ENCODE measurements at places on chromosomes 6 and 20.
A peak's percentile ranks its signal among the peaks of the same experiment; 100 is the strongest.

DNA sequence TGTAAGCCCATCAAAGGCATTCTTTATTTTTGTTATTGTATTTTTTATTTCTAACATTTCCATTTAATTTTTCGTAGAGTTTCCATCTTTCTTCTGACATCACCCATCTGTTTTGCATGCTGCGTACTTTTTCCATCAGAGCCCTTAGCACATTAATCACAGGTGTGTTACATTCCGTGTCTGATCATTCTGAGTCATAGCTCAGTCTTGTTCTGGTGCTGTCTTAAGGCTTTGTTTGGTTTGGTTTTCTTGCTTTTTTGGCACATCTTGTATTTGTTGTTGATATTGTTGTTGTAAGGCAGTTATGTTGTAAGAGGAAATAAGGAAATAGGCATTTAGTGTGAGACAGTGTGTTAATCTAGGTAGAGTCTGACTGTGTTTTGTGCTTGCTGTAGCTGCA lies 214.6 kb upstream of the CDH4 start:
- no peak for DNase-seq

GRCh38 chr20:36275441-36276189 lies 30.5 kb upstream of the DLGAP4 start:
- no peak for DNase-seq

- no peak for DNase-seq
Observed at GRCh38 chr20:24736131-24736843, 212.8 kb upstream of the CST7 start.

- no peak for DNase-seq
Observed at GRCh38 chr6:3001773-3002293, 2.1 kb downstream of the NQO2 start.

DNA sequence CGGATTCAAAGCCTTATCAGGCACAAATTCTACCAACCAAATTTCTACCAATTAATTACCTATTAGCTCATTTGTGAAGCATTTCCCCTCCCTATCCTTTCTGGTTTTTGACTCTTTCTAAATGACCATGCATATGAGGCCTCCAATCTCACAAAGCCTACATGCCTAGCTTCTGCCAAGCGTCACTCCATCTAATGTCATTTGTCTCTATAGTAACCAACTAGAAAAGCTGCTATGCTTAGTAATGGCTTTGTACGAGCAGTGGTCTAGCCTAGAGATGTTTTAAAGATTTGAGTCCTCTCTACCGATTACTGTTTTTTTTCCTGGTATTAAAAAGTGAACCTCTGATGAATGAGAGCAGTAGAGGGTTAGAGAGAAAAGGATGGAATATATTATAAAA lies 4.8 kb upstream of the ASF1A start:
- no peak for DNase-seq

DNA sequence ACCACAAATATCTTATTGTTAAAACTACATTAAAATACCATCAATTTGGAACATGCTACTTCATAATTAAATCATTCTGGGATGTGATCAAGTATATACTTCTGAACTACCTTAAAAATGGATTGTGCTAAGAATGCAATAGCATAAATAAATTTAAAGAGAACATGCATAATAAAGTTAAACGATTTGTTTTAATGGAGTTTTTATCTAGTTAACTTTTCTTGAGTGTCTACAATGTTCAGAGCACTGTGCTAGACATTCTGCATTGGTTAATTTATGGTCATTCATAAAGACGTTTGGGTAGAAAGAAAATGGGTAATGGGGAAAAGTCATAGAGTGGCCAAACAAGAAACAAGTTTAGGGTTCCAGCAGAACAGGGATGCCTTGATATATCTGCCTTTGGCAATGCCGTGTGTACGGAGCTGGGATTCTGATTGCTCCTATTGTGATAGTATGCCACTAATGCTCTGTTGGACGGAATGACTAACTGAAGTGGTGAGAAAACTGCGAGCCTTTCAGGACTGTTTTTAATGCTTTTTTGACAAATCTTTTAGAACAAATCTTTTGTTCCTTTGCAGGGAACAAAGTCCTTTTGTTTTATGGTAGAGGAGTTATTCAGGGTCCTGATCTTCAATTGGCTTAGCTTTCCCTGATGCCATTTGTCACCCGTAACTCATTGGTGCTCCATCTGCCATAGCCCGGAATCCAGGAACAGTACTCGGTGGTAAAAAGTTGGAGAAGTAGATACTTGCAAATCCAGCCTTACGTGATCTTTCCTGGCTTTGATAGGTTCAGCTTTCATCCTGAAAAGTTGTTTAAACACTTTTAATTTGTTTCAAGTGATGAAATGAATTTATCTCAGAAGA lies 162.6 kb downstream of the BCKDHB start:
- no peak for DNase-seq

DNA sequence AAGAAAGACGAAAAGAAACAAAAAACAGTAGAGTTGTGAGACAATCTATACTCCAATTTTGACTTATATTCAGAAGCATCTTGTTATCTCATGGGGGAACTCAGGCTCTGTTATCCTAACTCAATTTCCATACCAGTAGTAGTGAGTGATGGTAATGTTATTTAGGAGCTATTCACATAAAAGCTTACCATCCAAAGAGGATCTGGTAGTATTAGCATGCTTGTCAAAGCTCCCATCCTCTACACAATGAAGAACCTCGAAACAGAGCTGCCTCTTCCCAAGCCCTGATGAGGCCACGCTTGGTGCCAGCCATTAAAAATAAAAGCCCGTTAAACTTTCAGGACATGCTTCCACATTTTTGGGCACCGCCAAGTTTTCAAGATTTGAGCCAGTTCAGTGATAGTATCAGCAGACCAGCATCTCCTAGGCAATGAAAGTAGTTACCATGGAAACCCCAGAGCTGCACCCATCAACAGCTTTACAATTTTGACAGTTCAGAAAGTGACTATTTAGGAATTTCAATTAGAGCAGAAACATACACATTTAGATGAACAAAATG lies 173.3 kb downstream of the CD83 start:
- no peak for DNase-seq

DNA sequence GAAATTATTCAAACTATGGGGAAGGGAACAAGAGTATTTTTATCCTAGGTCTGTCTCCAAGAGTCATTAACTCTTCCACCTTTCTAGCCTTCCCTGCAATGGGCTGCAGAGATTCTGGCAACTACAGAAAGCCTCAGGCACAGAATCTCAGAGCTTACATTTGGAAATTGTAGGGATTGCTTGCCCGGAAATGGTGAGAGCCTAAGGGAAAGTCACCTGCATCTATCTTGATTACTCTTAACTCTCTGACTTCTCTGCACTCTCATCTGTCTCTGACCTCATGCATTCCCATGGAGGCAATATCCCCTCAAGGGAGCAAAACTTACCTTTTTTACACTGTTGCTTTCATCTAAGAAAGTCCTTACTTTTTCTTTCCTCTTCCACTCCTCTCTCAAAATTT lies 513.2 kb upstream of the MARCKS start:
- no peak for DNase-seq

DNA sequence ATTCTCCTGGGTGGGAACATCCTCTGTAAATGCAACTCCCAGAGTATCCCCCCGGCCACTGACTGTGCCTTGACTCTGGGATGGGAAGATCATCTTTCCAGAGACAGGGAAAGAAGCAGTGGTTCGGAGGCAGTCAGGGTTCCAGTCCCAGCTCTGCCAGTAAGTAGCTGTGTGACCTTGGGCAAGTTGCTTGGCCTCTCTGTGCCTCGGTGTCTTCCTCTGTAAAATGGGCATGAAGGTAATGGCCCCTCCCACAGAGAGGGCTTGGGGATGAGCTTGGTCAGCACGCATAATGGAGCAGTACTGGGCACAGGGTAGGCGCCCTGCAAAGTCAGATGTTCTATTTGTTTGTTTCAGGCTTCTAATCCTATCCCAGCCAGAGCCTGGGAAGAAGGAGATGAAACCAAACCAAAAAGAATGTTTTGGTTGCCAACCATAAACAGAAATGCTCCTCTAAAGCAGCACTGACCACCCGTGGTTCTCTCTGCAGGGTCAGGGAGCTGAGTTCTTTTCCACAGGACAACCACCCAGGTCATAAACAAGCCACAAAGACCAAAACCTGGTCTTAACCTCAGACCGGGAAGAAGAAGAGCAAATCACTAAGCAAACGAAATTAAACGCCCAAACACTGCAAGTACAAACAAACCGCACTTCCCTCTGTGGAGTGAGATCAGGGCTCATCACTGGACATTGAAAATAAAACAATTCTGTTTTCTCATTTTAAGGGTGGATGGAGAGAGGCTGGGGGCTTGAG lies 381.0 kb upstream of the SULF2 start:
- DNase-seq, result no peak

DNA sequence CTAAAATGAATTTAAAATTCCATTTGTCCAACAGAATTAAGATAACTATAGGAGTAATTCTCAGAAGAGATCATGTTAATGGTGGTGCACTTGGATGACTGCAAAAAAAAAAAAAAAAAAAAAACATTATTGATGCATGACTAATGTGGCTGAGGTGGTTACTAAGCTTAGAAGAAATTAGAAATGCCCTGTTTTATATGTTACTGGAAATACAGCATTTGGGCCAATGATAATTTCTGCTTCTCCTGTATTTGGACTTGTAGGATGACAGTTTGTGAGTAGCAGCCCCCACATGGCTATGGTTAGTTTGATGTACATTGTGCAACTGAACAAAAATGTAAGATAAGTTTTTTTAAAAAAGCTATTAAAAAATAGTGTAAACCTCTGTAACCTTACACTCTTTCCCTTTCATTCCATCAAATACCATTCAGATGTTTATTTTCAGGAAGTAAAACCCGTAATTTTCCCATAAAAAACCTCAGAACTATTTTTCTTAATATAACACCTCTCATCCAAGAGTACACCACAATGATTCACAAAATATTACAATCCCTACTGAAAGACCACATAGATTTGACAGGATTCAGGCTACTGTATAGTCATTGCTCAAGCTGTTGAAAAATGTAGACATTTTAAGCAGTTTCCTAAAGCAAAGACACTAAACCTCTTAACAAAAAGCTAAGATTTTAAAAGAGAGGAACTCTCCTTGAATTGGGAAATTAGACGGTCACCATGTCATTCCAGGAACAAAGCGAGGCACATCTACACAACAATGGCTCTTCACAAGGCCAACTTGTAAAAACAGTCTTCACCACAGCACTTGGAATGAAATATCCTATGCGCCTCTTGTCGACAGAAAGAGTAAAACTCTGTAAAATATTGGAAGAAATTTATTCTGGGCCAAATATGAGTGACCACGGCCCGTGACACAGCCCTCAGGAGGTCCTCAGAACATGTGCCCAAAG lies 83.0 kb downstream of the WDR27 start:
- no peak for DNase-seq

DNA sequence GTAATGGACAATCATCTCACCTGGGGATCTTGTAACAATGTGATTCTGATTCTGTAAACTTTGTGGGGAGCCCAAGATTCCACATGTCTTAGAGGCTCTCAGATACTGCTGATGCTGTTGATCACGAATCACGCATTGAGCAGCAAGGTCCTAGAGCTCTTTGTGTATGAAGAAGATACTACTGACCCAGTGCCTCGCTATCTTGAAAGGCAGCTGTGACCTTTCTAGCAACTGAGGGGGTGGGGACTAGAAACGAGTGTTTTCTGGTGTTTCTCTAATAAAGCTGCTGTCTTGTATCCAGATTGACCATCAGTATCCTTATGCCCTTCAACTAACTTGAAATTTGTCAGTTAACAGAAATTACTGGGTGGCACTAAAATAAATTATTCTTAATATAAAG lies 142.9 kb downstream of the MTHFD1L start:
- DNase-seq, result no peak

GRCh38 chr20:25300496-25301170 lies 52.7 kb downstream of the PYGB start:
- DNase-seq, result no peak

- no peak for DNase-seq
Observed at GRCh38 chr6:151948002-151948743, 140.7 kb downstream of the ESR1 start.

DNA sequence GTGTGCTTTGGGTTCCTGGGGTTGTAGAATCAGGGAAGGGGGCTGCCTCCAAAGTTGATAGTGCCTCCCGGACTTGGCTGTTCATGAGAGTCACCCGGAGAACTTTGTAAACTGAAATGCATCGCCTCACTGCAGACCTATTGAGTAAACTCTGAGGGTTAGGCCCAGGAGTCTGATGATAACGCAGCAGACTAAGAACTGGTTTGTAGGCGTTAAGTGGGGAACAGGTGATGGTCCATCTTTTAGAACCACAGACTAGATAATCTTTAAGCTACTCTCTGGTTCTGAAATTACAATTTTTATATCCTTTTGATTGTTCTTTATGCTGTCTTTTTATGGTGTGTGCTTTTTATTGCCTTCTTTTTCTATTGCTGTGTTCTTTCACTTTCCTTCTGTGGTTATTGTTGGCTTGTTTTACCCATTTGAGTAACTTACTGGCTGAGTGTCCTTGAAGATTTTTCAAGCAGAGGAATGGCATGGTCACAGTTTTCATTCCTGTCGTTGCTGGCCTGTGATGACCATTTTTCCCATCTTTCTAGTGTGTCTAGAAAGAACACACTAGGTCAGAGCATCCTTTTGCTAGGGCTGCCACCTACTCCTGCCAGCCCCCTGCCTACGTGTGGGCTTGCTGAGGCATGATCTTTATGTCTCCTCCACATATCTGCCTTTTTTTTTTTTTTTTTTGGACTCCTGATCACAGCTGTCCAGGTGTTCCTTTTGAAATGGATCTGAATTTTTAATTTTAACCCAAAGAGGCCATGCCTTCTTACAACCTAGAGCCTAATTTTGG lies 30.9 kb downstream of the LRRC1 start:
- no peak for DNase-seq

GRCh38 chr6:88810701-88811100 lies 152.7 kb downstream of the RNGTT start:
- DNase-seq, result peak; percentile 12

DNA sequence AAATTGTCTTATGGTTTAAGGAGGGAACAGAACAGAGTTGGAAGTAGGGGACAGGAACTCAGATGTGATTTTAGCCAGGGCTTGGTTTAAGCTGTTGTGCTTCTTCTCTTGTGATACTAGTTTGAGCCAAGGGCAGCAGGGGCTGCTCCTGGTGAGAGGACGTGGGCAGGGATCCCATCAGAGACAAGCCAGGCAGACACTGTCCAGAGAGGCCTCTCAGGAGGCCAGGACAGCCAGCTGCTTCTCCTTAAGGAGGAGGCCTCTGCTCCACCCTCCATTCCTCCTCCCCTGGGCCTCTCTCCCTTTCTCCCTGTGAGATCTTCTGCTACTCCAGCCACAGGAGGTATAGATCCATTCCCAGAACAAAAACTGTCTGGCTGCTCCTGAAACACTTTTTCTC lies 108.4 kb upstream of the MLN start:
- no peak for DNase-seq

Data from muscle of arm (tissue), 14 donors.